HCT116 (cell line): ENCODE measurements at places on chromosomes 7 and 10. TPM values are rescaled to one million over a fixed set of nuclear protein-coding genes. Genes with fewer than 3 reads are reported as not detected.
A peak's percentile ranks its signal among the peaks of the same experiment; 100 is the strongest.

DNA sequence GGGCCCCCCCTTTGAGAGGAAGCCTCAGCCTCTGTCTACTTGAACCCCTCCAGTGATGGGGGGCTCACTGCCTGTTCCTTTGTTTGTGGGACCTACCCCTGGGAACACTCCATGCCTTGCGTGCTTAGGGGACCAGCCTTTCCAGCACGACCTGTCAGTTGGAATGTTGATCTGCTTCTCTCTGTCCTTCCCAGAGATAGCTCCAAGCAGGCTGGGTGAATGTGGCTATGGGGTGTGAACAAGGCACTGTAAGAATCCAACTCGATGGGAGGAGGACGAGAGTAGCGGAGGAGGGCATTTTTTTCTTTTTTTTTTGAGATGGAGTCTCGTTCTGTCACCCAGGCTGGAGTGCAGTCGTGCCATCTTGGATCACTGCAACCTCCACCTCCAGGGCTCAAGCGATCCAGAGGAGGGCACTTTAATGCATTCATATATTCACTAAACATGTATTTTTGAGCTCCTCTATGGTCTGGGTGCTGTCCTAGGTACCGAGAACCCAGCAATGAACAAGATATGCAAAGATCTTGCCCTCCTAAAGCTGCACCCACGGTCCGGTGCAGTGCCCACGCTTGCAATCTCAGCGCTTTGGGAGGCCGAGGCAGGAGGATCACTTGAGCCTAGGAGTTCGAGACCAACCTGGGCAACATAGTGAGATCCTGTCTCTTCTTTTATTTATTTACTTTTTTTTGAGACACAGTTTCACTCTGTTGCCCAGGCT, 8.5 kb downstream of the CLIP2 start:
- no peaks in the 10 kb centered on the region for H3K36me3 ChIP-seq
- H3K27me3 ChIP-seq, result no peaks in the 10 kb centered on the region
- no peak for DNase-seq
- H3K27ac ChIP-seq, result no peak overlapping the region; the same call in 1 of the 2 replicates

- no peak overlapping the region for H3K4me3 ChIP-seq
- no peaks in the 10 kb centered on the region for H3K36me3 ChIP-seq
- H3K27me3 ChIP-seq, result no peaks in the 10 kb centered on the region
- no peak overlapping the region for H3K27ac ChIP-seq
Observed at GRCh38 chr10:3239066-3239919, 66.7 kb upstream of the PITRM1 start.

- no peaks in the 10 kb centered on the region for H3K27me3 ChIP-seq
- no peak overlapping the region for H3K4me3 ChIP-seq
- no peaks in the 10 kb centered on the region for H3K4me1 ChIP-seq
- no peak overlapping the region for H3K27ac ChIP-seq
- H3K36me3 ChIP-seq, result no peaks in the 10 kb centered on the region
- no peak for DNase-seq
Observed at GRCh38 chr7:157544226-157544625, 207.4 kb downstream of the DNAJB6 start.

GRCh38 chr10:34206078-34206934, 608.8 kb downstream of the PARD3 start:
- H3K4me3 ChIP-seq, result no peak overlapping the region
- no peaks in the 10 kb centered on the region for H3K27me3 ChIP-seq
- no peak overlapping the region for H3K27ac ChIP-seq
- DNase-seq, result no peak

GRCh38 chr10:2981361-2981801, 86.0 kb upstream of the PFKP start:
- no peaks in the 10 kb centered on the region for H3K36me3 ChIP-seq
- no peaks in the 10 kb centered on the region for H3K27me3 ChIP-seq
- H3K4me1 ChIP-seq, result peaks cover 12% of the 10 kb centered on the region
- no peak overlapping the region for H3K27ac ChIP-seq
- no peak for DNase-seq

DNA sequence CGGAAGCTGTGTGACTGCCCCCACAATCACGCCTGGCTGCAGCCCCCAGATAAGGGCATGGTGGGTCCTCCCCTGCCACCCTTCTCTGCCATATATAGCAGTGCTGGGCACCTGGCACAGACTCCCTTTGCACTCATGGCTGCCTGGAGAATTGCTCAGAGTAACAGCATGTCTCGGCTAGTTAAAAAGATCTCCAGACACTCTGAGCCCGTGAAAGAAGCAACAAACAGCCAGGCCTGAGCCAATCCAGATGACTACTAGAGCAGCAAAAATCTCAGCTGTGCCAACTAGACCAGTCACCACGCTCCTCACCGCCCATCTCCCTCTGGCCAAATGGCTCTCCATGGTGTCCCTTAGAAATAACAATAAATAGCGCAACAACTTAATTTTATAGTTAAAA, 71.3 kb downstream of the PARD3 start:
- H3K36me3 ChIP-seq, result no peaks in the 10 kb centered on the region
- H3K4me1 ChIP-seq, result peaks cover 47% of the 10 kb centered on the region
- H3K27ac ChIP-seq, result no peak overlapping the region
- H3K27me3 ChIP-seq, result no peaks in the 10 kb centered on the region

DNA sequence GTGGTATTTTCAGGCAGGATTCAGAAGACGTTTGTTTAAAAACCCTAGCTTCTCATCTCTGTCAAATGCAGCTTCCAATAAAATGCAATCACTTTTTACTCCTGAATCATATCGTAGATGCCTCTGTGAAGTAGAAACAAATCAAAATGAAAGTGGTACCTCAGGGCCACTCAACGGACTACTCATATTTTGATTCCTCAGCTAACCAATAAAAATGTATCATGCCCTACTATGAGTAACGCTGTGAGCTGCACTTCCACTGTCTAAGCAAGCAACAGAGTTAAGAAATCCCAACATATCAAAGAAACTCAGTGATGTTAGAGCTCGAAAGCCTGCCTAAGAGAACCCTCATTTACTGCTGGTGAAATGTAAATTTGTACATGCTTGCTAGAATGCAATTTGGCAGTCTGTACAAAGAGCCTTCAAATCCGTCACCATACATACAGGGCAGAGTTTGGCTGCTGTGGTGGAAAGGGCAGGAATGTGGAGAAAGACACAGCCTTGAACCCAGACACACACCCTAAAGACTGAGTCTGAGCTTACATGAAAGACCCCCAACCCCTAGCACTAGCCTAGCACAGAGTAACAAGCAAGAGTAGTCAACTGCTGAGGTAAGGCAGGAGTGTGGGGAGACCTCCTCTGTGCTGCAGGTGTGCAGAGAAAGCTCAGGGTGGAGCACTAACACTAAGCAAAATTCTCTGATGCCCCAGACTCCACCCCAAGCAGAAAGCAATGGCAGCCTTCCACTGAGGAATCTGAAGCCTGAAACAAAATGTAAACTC, 151.5 kb downstream of the ANK3 start:
- H3K4me1 ChIP-seq, result no peaks in the 10 kb centered on the region
- H3K27me3 ChIP-seq, result no peaks in the 10 kb centered on the region
- DNase-seq, result peak; percentile 2
- no peak overlapping the region for H3K27ac ChIP-seq

DNA sequence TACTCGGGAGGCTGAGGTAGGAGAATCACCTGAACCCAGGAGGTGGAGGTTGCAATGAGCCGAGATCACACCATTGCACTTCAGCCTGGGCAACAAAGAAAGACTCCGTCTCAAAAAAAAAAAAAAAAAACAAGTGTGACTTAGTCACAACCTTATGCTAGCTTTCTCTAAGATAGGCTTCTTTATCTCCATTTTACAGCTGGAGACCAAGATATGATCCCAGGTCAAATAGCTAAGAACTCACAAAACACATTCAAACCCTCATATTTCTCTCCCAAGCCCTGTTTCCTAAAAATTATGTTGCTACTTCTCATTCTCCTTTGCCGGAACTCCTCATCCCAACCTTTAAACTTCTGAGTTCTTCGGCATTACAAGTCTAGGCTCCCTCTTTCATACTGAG, 13.0 kb upstream of the DHTKD1 start:
- DNase-seq, result no peak
- H3K36me3 ChIP-seq, result no peaks in the 10 kb centered on the region
- no peak overlapping the region for H3K4me3 ChIP-seq
- no peaks in the 10 kb centered on the region for H3K4me1 ChIP-seq
- H3K27me3 ChIP-seq, result no peaks in the 10 kb centered on the region
- no peak overlapping the region for H3K27ac ChIP-seq

DNA sequence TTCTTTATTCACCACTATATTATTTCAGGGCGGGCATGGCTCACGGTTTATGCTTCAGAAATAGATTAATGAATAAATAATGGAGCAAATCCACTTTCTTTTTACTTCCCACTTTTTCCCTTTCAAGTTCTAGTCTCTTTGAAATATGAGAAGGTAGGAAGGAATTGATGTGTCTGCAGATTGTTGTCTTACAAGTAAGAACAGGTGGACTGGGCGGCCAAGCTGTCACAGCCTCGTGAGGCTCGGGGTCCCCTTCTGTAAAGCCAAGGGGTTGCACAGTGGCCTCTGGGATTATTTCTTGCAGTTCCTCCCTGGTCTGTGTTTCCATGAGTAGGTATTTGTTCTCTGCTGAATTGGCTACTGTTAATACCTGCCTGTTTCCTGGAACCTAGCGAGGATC, 11.2 kb downstream of the VWA2 start:
- H3K4me1 ChIP-seq, result peaks cover 6% of the 10 kb centered on the region; the same call in 1 of the 2 replicates
- H3K27ac ChIP-seq, result no peak overlapping the region
- no peak for DNase-seq

- no peaks in the 10 kb centered on the region for H3K36me3 ChIP-seq
- no peak overlapping the region for H3K27ac ChIP-seq
- H3K4me3 ChIP-seq, result no peak overlapping the region
- H3K27me3 ChIP-seq, result no peaks in the 10 kb centered on the region; the same call in 1 of the 2 replicates
Observed at GRCh38 chr10:79941146-79941545, 7.8 kb downstream of the SFTPD start.

DNA sequence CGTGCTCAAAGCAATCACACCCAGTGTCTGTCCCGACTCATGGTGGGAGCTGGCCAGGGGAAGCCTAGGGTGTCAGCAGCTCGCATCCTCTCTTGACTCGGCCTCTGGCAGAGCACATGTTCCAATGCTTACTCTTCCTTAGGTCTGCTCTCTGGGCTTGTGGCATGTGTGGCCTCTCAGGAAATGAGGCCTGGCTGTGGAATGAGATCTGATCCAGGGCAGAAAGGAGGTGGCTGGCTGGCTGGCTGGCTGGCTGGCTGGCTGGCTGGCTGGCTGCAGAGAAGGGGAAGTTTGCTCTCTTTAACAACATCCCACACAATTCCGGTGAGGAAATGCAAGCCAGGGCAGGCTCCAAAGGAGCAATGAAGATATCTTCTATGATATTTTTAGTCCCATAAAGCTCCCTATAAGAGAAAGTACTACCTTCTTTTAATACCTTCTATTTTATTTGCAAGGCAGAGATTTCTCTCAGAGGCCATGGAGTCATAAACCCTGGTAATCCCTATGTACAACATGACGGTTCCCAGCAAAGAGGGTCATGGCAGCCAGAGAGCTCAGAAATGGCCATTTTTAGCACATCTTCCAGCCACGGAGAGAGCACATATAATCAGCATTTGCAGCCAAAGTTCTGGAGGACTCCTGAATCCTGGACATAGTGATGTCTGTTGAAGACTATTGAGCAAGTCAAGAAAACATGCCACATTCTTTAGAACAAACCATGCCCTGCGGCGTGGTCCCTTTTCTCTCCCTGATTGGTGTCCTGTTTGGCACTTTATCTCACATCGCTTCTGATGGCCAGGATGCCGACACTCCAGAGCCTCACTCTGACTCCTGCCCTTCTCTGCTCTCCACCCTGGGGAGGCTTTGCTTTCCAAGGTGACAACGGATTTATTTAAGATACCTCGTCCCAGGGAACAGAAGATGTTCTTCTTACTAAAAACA, 153.7 kb downstream of the FANK1 start:
- no peak overlapping the region for H3K27ac ChIP-seq
- H3K4me1 ChIP-seq, result no peaks in the 10 kb centered on the region
- no peak for DNase-seq
- H3K27me3 ChIP-seq, result peaks cover 55% of the 10 kb centered on the region

GRCh38 chr7:31116615-31117014, 64.5 kb downstream of the ADCYAP1R1 start:
- no peak for DNase-seq
- no peak overlapping the region for H3K4me3 ChIP-seq
- peaks cover 64% of the 10 kb centered on the region for H3K27me3 ChIP-seq
- no peak overlapping the region for H3K27ac ChIP-seq
- no peaks in the 10 kb centered on the region for H3K4me1 ChIP-seq
- H3K36me3 ChIP-seq, result no peaks in the 10 kb centered on the region

DNA sequence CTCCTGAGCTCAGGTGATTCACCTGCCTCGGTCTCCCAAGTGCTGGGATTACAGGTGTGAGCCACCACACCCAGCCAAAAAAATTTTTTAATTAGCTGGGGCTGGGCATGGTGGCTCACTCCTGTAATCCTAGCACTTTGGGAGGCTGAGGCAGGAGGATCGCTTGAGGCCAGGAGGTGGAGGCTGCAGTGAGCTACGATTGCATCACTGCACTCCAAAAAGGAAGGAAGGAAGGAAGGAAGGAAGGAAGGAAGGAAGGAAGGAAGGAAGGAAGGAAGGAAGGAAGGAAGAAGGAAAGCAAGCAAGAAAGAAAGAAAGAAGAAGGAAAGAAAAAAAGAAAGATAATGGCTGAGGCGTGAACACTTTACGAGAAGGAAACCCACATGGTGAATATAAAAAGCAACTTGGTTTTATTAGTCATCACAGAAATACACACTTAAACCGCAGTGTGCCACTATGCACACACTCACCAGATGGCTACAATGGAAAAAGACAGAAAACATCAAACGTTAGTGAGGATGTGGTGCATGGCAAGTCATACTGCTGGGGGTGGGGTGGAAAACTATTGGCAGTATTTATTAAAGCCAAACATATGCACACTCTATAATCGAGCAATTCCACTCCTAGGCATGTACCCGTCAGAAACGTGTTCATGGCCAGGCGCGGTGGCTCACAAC, 4.4 kb upstream of the CCL26 start:
- H3K4me3 ChIP-seq, result no peak overlapping the region
- no peaks in the 10 kb centered on the region for H3K36me3 ChIP-seq
- no peak overlapping the region for H3K27ac ChIP-seq
- peaks cover 6% of the 10 kb centered on the region; the same call in 1 of the 2 replicates for H3K4me1 ChIP-seq

Gene PDE6C
- total RNA-seq, result not detected

Gene AKR1C8
- total RNA-seq, result not detected

Gene CALHM3
- 0.49 TPM for total RNA-seq

Gene IL6
- not detected for total RNA-seq

Gene CTAGE8
- 6.1 TPM for total RNA-seq

Gene COL28A1
- total RNA-seq, result 0.12 TPM

Gene COL26A1
- 0.27 TPM for total RNA-seq
